ENCODE measurements at places on chromosomes 5 and 9.

- DNase-seq: no peak
Observed at GRCh38 chr9:98612061-98612752, 96.5 kb downstream of the GABBR2 start.

- no peak for DNase-seq
Observed at GRCh38 chr9:17627641-17628040, 48.8 kb downstream of the SH3GL2 start.

DNA sequence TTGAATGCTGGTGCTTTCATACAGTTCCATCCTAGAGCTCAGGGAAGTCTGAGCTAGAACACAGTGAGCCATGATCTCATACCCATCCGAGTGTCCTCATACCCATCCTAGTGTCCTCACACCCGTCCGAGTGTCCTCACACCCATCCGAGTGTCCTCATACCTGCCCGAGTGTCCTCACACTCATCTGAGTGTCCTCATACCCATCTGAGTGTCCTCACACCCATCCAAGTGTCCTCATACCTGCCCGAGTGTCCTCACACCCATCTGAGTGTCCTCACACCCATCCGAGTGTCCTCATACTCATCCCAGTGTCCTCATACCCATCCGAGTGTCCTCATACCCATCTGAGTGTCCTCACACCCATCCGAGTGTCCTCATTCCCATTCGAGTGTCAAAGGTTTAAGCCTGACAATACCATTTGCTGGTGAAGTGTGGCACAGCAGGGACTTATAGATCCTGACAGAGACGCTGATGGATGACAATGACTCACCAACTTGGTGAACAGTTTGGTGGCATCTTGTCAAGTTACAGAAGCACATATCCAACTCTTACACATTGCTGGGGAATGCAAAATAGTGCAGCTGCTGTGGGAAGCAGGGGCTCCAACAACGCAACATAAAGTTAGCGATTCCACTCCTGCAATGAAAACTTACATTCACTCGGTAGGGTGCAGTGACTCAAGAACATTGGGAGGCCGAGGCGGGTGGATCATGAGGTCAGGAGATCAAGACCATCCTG lies 77.0 kb upstream of the COL5A1 start:
- DNase-seq: no peak

GRCh38 chr9:6620796-6621195 lies 24.7 kb downstream of the GLDC start:
- DNase-seq: no peak

- no peak for DNase-seq
Observed at GRCh38 chr5:15013654-15014463, 142.3 kb upstream of the ANKH start.

DNA sequence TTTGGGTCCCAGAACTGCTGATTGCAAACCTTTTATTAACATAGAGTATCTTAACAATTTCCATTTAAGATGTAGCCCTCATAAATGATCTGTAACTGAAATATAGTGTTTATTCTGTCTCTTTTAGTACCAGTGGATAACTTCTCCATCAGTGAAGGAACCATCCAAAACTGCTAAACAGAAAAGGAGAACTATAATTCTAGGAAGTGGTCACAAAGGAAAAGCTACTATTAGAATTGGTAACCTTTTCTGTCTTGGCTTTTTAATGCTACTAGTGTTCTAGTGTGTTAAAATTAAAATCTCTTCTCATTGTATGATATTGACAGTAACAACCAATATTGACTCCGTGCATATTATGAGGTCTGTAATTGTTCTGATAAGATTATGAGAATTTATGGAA lies 12.8 kb downstream of the CEP78 start:
- no peak for DNase-seq

GRCh38 chr9:22098643-22099332 lies 89.7 kb upstream of the CDKN2B start:
- no peak for DNase-seq

- no peak for DNase-seq
Observed at GRCh38 chr5:149388498-149389190, 9.6 kb upstream of the IL17B start.

GRCh38 chr9:113737517-113738271 lies 138.4 kb upstream of the ZNF618 start:
- peak; percentile 68 for DNase-seq

- DNase-seq: no peak
Observed at GRCh38 chr5:112529525-112529924, 110.4 kb upstream of the EPB41L4A start.

DNA sequence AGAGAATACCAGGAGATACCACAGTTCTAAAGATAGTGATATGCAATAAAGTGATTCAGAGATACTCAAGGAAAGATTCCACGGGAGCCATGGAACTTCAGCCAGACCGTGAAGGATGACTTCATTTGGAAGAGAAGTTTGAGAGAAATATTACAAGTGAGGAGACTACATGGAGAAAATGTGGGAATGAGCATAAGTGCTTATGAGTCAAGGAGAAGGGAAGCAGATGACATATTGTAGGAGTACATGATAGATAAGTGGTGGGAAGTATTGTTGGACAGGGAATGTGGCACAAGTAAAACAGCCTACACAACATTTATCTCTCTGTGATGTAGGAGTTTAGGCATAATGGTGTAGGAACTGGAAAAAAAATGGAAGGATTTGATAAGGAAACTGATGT lies 122.1 kb upstream of the FBXL17 start:
- no peak for DNase-seq

DNA sequence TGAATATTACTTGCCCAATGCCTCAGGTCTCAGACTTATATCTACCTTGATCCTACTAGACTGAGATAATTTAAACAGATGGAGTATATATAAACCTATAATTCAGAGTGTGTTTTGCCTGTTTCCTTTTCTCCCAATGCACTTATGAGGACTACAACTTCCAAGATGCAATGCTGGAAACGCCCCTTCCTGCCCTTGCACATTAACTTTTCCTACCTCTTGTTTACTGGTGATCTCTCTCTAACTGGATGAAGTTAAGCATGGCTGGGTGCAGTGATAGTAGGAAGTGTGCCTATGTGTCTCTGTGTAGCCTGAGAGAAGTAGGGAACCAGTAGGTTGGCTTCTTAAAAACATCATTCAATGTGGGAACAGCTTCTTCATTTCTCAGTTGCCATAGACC lies 115.2 kb downstream of the SVEP1 start:
- no peak for DNase-seq

DNA sequence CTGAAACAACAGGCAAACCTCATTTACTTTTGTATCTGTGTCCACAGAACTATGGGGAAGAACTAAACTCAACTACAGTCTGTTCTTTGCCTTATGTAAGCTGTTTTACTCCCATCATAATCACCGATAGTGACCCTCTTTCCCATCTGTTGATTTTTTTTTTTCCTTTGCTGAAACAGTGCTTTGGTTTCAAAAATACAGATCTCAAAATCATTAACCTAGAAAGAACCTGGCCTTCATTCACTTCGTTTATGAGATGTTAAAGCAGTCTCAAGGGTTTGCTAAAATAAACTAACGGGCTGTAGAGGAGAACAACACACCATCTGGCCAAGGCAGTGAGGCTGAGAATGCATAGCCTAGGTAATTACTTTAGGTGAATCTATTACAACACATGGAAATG lies 706.6 kb upstream of the ZNF608 start:
- no peak for DNase-seq

- no peak for DNase-seq
Observed at GRCh38 chr5:159107308-159107707, 7.6 kb upstream of the EBF1 start.

GRCh38 chr9:128286440-128286839 lies 10.4 kb downstream of the SWI5 start:
- DNase-seq: no peak

DNA sequence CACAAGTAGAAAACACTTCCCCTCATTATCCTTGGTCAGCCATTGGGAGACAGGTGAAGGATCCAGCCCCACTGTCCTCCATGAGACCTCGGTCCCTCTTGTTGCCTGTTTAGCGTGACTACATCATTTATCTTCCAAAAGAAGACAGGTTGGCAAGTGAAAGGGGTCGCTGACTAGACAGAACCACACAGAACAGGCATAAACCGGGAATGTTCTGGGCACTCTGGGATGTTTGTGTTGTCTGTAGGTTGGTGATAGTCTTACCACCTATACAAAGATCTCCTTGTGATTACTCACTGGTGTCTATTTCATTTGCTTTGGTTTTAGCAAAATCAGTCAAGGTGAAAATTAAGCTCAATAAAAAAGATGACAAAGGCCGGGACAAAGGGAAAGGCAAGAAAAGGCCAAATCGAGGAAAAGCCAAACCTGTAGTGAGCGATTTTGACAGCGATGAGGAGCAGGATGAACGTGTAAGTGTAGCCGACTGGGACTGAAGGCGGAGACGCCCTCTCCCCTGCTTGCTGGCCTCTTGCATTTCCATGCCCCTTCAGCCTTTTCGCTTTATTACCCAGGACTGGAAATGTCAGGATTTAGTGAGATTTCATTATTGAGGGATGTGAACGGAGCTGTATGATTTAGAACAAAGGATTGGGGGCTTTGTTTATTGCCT lies 175.9 kb downstream of the SMARCA2 start:
- DNase-seq: no peak

- no peak for DNase-seq
Observed at GRCh38 chr5:102823441-102823874, 68.4 kb downstream of the PAM start.

GRCh38 chr5:82586181-82586580 lies 308.0 kb upstream of the RPS23 start:
- DNase-seq: no peak

DNA sequence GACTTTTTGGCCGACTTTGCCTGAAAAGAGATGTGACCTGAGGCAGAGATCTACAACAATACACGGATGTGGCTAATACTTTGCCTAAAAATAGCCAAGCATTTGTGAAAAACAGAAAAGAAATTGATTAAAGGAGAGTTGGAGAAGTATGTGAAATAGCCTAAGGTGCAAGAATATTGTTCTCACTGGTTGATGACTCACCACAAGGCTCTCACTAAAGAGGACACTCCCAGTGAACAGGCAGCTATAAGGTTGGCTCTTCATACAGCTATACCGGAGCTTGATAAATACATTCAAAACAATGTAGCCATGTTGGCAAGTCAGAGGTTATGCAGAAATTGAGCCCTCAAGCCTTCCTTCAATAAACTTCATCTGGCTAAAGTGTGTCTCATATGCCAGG lies 317.2 kb upstream of the GRAMD2B start:
- no peak for DNase-seq

- no peak for DNase-seq
Observed at GRCh38 chr5:37831821-37832534, 7.9 kb downstream of the GDNF start.

DNA sequence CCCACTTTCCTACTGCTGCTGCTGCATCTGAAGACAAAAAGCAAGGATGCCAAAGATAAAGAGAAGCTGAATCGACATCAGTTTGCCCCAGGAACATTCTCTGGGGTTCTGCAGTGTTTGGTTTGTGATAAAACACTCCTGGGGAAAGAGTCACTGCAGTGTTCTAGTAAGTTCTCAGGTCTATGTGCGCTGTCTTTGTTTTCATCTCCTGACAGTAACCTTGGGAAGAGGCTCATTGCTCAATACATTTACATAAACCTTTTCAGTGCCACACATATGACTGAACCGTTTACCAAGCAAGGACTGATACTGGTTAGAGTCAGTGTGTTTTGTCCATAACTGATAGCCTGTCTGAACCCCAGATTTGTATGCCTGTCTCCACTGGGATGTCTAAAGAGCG lies 232.1 kb downstream of the ARHGEF28 start:
- DNase-seq: no peak

DNA sequence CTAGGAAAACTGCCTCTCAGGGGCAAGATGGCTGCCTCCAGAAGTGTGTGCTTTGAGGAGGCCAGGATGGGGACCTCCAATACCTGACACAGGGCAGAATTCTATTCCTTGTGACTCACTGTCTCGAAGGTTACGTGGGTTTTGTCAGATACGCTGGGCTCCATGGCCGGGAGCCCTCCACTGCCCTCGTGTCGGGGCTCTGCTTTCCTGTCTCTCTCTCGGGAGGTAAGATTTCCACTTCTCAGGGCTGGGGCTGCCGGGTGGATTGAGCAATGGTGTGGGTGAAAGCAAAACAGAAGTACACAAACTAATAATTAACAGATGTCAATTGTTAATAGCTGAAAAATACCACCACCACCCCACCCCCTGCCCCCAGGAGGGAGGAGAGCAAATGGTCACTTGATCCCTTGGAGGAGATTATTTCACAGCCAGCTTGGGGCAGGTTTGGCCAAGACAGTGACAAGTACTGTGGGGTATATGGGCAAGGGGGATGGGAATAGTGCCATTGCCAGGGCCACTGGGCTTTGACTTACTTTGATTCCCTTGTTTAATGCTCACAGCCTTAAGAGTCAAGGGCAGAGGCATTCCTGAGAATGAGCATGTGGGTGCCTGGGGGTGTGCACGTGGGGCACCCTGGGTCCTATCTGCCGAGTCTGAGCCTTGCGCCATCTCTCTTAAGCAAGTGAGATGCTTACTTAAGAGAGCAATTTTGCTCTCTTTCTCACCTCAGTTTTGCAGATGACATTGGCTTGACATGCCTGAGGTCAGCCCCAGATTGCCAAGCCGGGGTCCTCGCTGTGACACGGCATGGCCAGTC lies 28.8 kb upstream of the DAB2IP start:
- no peak for DNase-seq

DNA sequence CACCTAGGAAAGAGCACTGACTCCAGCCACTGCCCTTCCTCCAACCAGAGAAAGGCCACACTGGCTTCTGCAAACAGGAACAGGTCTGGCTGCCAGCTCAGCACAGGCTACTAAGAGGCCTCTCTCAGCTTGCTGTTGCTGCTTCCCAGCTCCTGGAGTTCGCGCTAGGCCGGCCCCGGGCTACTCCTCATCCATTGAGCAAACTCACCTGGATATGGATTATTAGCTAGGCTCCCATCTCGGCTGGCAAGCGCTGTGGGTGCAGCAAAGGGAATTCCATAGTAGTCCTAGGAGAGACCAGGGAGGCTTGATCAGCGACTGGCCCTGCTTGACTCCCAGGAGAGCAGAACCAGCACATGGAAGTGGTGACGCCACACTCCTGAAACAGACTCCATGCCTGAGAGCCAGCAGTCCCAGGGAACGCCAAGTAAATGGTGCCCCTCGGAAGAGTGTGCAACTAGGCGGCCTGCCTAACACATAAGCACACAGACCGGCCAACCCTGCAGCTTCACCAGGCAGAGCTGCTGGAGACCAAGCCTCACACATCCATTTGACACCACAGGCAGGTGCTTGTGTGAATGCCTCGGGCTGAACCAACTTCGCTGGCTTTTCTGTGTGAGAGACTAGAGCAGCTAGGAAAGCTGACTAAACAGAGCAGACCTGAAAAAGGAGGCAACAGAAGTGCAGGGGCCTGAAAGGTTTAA lies 107.2 kb downstream of the UBE2R2 start:
- no peak for DNase-seq

- no peak for DNase-seq
Observed at GRCh38 chr9:114223564-114224246, 68.4 kb downstream of the COL27A1 start.
